ENCODE measurements at places on chromosomes 13 and 19. TPM values are rescaled to one million over a fixed set of nuclear protein-coding genes. Genes with fewer than 3 reads are reported as not detected.

The GRIN3B gene
- 0.07 TPM for total RNA-seq

The POSTN gene
- total RNA-seq, result not detected

The SIGLEC5 gene
- total RNA-seq, result not detected

- peaks cover 39% of the 10 kb centered on the region for H3K4me1 ChIP-seq
- no peak overlapping the region for H3K27ac ChIP-seq
- no peaks in the 10 kb centered on the region for H3K27me3 ChIP-seq
- DNase-seq, result peak; percentile 9
- H3K36me3 ChIP-seq, result no peaks in the 10 kb centered on the region
- H3K4me3 ChIP-seq, result no peak overlapping the region
Observed at GRCh38 chr13:73767747-73768315, 366.4 kb downstream of the KLF12 start.

DNA sequence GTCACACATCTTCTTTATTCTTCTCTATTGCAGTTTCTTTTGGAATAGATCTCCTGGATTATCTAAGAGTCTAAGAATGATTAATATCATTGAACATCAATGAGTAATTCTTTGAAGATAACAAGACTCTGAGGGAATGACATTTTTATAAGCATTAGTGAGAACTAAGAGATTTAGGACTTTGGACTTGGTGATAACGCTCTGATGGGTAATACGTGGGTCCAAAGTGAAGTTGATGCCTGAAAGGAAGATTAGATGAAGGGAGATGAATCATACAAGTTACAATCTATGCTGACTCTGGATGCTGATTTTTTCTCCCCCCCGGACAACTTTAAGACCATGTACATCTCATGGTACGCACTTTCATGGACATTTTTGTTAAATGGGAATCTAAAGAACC, 364.5 kb downstream of the GPC5 start:
- no peaks in the 10 kb centered on the region for H3K36me3 ChIP-seq
- DNase-seq, result no peak
- no peaks in the 10 kb centered on the region for H3K27me3 ChIP-seq
- H3K4me3 ChIP-seq, result no peak overlapping the region

DNA sequence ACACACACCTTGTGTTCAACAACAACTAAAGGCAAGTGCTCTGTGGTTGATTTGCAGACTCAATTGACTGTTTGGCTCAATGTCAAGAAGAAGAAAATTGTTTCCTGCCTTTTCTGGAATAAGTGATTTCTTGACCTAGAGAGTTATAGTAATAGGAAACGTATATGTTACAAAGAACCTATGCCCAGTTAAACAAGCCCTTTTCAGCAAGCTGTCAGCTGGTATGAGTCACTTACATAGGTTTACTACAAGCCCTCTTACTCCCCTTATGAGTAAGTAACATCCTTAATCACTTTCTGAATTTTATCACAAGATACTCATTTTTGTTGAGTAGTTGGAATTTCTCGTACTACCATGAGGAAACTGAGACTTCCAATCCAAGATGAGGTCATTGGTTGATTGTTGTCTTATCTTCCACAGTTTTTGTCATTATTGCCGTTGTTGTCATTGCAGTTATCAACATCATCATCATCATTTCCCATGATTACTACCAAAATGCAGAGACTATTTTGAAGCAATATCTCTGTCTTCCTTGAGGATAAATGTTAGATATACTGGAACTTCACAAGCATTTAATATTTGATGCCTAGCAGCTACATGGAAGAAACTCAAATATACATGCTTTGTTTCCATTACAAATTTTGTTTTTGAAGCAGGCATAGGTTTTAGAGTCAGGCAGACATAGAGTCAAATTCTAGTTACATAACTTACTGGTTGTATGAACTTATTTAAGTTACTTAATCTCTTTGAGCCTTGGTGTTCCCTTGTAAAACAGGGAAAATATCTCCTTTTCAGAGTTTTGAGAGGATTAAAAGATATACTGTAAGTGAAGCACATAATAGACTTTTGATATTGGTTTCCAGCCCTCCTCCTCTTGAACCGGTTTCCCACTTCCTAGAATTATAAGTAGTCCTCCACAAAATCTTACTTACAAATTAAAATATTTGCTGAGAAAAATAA, 106.0 kb downstream of the RAP2A start:
- no peaks in the 10 kb centered on the region for H3K27me3 ChIP-seq
- H3K27ac ChIP-seq, result no peak overlapping the region
- no peak for DNase-seq
- no peaks in the 10 kb centered on the region for H3K36me3 ChIP-seq

DNA sequence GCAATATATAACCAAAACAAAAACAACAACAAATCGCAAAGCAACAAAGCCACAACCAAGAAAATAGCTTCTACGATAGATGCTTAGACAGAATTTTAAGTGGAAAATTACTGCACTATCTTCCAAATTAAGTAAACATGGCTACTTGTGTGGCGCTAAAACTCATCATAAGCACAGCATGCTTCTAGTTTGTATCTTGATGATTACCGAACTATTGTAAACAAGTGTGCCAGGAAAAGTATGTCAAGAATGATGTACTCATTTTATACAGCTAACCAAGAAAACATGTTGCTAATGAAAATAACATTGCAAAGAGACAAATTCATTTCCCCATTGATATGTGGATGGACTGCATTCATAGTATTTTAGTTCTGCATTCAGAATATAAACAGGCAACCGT, 271.9 kb upstream of the GPC6 start:
- H3K36me3 ChIP-seq, result no peaks in the 10 kb centered on the region
- no peaks in the 10 kb centered on the region for H3K4me1 ChIP-seq
- no peak overlapping the region for H3K27ac ChIP-seq
- DNase-seq, result no peak

- no peak for DNase-seq
- no peak overlapping the region for H3K4me3 ChIP-seq
- H3K36me3 ChIP-seq, result peaks cover 58% of the 10 kb centered on the region
Observed at GRCh38 chr19:3977242-3978143, 6.6 kb upstream of the DAPK3 start.

DNA sequence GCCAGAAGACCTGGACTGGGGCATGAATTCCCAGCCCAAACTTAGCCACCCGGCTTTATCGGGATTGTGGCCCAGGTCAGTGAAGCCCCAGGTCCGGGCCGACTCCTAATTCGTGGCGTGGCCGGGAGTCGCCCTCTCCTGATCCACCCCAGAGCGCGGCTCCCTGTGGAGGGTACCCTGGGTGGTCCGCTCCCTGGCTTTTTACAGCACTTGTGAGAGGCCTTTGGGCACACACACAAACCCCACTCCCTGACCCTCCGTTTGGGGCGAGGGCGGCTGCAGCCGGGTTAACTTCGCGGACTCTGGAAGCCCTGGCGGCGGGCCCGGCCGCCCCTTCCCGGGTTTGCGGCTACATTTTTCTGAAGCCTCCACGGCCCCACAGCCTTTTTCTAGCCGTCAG, 56.4 kb downstream of the ZNF568 start:
- DNase-seq, result no peak
- H3K27me3 ChIP-seq, result no peaks in the 10 kb centered on the region
- H3K36me3 ChIP-seq, result no peaks in the 10 kb centered on the region
- no peak overlapping the region for H3K4me3 ChIP-seq

DNA sequence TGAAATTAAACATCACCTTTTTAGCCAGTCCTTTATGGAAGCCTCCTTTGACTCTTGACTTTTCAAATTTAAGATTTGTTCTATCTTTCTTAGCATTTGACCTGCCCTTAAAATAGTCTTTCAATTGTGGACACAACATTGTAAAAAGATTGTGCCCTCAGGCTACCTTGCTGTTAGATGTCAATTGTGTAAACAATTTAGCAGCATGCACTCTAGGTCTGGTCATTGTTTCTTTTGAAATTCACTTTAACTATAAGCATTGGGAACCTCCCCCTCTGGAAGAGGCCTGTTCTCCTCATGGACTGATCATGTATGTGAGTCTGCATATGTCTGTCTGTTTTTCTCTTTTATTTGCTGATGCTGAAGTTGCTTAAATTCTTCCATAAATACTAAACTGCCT, 31.5 kb upstream of the PABPC3 start:
- no peaks in the 10 kb centered on the region for H3K36me3 ChIP-seq
- no peaks in the 10 kb centered on the region for H3K4me1 ChIP-seq
- no peak for DNase-seq
- peaks cover 10% of the 10 kb centered on the region for H3K27me3 ChIP-seq
- no peak overlapping the region for H3K27ac ChIP-seq

- DNase-seq, result no peak
- H3K27ac ChIP-seq, result no peak overlapping the region
- H3K36me3 ChIP-seq, result no peaks in the 10 kb centered on the region
- no peaks in the 10 kb centered on the region for H3K4me1 ChIP-seq
- peaks cover 2% of the 10 kb centered on the region for H3K27me3 ChIP-seq
Observed at GRCh38 chr19:51224163-51224641, 678 bp upstream of the CD33 start.

DNA sequence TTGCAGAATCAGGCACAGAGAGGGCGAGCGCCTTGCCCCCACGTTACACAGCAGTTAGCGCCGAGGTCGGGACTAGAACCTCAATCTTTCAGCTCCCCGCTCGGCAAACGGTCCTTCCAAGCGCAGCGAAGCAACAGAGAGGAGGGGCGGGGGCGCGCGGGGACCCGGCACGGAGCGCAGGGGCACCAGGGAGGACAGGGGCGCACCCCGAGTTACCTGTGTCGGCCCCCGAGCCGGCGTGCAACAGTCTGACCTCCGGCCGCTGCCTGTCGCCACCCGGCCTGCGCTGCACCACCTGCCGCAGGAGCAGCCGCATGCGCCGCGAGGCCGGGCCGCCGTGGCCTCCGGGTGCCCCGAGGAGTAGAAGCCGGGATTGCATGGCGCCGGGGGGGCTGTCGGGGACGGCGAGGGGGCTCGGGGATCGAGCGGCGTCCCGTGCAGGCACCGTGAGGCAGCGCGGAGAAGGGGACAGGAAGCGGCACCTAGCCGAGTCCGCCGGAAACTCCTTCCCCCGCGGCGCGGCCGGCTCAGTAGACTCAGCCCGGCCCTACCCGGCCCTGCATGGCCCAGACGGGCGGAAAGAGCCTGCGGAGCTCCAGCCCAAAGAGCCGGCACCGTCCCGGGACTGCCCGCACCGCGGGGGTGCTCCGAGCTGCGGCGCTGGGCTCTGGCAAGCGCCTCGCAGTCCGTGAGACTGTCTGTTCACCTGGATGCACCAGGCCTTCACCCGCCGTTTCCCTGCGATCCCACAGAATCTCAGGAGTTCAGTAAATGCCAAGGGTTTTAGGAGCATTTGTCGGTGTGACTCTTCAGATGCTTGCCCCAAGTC, at the start of gene VWA8:
Gene VWA8, minus strand, starts transcription at position 473 of the 829 bp plus-strand sequence. Its CDS starts 94 bp downstream, at position 379.
- peak; percentile 59 for DNase-seq
- H3K4me1 ChIP-seq, result peaks cover 49% of the 10 kb centered on the region
- peaks cover 3% of the 10 kb centered on the region for H3K27me3 ChIP-seq
- H3K36me3 ChIP-seq, result no peaks in the 10 kb centered on the region
- H3K27ac ChIP-seq, result peak within 1 kb of the TSS; percentile 81
- H3K4me3 ChIP-seq, result peak within 1 kb of the TSS; percentile 88

DNA sequence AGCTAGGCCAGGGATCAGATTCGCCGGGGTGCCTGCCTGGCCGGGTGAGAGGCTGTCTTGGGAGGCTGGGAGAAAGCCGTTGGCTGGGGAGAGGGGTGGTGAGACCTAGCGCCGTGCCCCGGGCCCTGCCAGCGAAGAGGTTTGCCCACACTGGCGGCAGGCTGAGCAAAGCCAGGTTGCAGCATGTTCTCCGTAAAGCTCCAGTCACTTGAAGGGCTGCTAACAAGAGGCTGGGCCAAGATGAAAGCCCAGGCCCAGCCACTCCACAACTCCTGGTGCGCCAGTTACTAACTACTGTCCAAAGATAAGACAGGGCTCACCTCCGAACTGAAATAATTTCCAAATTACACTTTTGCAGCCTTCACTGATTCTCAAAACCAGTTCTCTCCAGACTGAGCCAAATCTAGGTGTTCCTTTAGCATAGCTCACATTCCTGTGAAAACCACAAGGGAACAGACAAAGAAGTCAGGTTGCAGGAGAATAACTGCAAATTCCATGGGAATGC, 16.3 kb downstream of the ELAVL1 start:
- H3K36me3 ChIP-seq, result peaks cover 40% of the 10 kb centered on the region
- no peak overlapping the region for H3K4me3 ChIP-seq
- no peak overlapping the region for H3K27ac ChIP-seq

GRCh38 chr13:25901460-25902376, 150.1 kb downstream of the SHISA2 start:
- peaks cover 19% of the 10 kb centered on the region for H3K27me3 ChIP-seq
- H3K27ac ChIP-seq, result no peak overlapping the region
- DNase-seq, result peak; percentile 33
- no peaks in the 10 kb centered on the region for H3K4me1 ChIP-seq
- no peak overlapping the region for H3K4me3 ChIP-seq

DNA sequence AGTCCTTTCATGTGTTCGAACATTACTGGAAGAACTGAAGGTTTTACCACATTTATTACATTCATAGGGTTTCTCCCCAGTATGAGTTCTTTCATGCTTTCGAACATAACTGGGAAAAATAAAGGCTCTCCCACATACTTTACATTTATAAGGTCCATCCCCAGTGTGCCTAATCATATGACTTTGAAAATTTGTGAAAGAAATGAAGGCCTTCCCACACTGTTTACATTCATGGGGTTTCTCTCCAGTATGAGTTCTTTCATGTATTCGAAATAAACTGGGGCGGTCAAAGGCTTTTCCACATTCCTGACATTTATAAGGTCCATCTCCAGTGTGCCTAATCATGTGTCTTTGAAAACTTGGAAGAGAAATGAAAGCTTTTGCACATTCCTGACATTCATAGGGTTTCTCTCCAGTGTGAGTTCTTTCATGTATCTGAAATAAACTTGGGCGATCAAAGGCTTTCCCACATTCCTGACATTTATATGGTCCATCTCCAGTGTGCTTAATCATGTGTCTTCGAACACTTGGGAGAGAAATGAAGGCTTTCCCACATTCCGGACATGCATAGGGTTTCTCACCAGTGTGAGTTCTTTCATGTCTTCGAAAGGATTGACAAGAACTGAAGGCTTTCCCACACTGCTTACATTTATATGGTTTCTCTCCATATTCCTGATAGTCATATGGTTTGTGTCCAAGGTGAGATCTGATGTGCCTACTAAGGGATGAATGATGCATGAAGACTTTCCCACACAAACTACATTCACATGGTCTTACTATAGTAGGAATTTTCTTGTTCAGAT, 24.0 kb downstream of the ZNF564 start:
- peaks cover 52% of the 10 kb centered on the region for H3K36me3 ChIP-seq
- H3K27ac ChIP-seq, result no peak overlapping the region
- H3K4me1 ChIP-seq, result no peaks in the 10 kb centered on the region
- no peak for DNase-seq

- no peaks in the 10 kb centered on the region for H3K36me3 ChIP-seq
- H3K4me1 ChIP-seq, result no peaks in the 10 kb centered on the region
- no peak for DNase-seq
Observed at GRCh38 chr13:59951011-59951410, 212.7 kb downstream of the DIAPH3 start.

- H3K27me3 ChIP-seq, result no peaks in the 10 kb centered on the region
- peak; percentile 60 for DNase-seq
- H3K36me3 ChIP-seq, result peaks cover 9% of the 10 kb centered on the region
- peak within 1 kb of the TSS; percentile 87 for H3K4me3 ChIP-seq
- peak within 1 kb of the TSS; percentile 77 for H3K27ac ChIP-seq
Observed at GRCh38 chr19:45079063-45079910, at the start of gene GEMIN7. TSS of gene GEMIN7 (plus strand) at chr19:45079260. CDS start at chr19:45090115, 10,855 bp downstream.

- peak; percentile 82 for DNase-seq
- H3K27me3 ChIP-seq, result no peaks in the 10 kb centered on the region
- H3K36me3 ChIP-seq, result no peaks in the 10 kb centered on the region
Observed at GRCh38 chr13:47858042-47859025, 142.7 kb downstream of the SUCLA2 start.

GRCh38 chr13:98896868-98897144, 81.1 kb downstream of the DOCK9 start:
- H3K4me3 ChIP-seq, result no peak overlapping the region
- no peaks in the 10 kb centered on the region for H3K36me3 ChIP-seq
- H3K27me3 ChIP-seq, result no peaks in the 10 kb centered on the region
- no peaks in the 10 kb centered on the region for H3K4me1 ChIP-seq

GRCh38 chr13:89541091-89542030, 1806.1 kb upstream of the MIR17HG start:
- no peaks in the 10 kb centered on the region for H3K36me3 ChIP-seq
- no peaks in the 10 kb centered on the region for H3K4me1 ChIP-seq
- no peak overlapping the region for H3K27ac ChIP-seq
- no peak overlapping the region for H3K4me3 ChIP-seq
- no peak for DNase-seq
